DMS53 (cell line): ENCODE measurements at places on chromosomes 5 and 9.

DNA sequence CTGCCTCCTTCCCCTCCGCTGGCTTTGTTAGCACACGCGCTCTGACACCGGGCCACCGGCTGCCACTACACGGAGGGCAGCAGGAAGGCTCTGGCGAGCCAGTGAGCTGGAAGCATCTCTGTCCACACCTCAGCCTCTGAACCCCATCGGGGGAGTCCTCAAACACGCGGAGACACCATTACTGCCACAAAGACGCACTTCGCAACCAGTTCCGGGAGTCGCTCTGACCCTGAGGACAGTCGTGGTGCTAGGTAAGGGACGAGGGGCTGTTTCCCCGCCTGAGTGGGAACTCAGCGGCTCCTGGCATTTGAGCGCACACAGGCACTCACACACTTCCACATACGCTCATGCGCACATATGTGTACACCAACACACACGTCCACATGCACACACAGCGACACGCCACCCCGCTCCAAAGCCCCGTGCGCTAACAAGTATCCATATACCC lies 160.0 kb downstream of the C9orf152 start:
- DNase-seq: peak; percentile 76

DNA sequence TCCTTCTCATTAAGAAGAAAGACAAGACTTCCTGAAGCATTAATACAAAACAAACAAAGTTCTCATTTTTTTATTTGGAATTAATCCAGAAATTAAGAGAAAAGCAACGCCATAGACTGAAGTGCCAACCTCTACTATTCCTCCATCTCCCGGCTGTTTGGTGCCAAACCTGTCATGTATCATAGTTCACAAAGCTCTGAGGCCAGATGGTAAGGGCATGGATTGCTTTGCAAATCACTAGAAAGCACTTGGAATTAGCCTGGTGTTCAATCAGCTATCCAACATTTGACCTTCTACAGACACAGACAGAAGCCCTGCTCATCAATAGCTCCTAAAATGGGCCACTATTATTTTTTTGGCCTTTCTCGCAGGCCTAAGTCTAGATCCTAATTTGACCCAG lies 33.8 kb downstream of the HTR1A start:
- no peak for DNase-seq

DNA sequence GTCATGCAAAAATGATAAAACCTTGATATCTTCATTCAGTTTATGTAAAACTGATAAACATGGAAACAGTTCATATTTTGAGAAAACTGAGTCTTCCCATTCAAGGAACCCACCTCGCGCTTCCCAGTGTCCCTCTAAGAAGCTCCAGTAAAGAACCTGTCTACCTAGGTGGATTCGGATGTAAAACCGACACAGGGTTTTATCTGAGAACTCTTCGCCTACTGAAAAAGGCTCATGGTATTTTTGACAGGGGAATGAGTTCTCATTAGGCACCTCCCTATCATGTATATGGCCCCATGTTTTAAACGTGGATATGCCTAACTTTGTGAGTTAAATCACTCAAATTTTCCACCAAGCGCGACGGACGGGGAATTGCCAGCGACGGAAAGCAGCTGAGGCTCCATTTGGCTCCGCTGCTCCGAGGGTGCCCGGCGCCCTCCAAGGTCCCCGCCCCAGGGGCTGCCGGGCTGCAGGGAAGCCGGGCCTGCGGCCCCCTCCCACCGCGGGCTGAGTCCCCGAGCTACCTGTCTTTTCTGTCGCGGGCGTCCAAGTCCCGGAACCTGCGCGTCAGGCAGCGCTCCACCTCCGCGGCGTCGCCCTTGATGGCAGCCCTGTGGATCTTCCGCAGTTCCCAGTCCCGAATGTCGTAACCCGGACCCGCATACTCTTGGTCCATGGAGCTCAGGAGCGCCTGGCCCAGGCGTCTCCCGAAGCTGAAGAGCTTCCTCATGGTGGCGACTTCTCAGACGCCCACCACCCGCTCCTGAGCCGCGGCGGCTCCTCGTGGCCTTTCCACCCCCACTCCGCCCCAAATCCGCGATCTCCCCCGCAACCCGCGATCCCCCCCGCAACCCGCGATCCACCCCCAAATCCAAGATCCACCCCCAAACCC lies 594 bp downstream of the ANKRD18A start:
- DNase-seq: peak; percentile 52

GRCh38 chr5:115375893-115376292 lies 79.4 kb upstream of the CCDC112 start:
- peak; percentile 91 for DNase-seq

- no peak for DNase-seq
Observed at GRCh38 chr5:98934546-98934945, 5.7 kb upstream of the CHD1 start.

DNA sequence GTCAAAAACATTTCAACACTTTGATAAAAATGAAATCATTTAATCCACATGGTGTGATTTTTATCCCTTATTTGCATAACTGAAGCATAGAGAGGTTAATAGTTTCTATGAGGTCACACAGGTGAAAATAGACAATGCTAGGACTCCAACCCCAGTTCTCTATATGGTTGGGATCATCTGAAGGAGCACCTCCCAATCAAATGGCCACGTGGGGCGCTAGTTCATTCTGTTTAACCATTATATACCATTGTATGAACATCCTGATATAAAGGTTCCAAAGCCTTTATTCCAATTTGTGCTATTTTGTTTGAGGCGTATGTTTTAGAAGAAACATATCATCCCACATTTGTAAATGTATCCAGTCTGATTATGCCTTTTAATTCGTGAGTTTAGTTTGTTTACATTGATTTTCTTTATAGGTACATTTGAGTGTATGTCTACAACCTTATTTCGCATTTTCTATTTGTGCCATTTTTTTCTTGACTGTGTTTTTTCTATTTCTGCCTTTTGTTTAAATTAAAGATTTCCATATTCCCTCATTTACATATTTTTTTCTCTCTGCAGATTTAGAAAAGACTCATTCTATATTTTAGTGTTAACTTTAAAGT lies 1092.0 kb downstream of the MAT2B start:
- DNase-seq: peak; percentile 66

GRCh38 chr9:70419556-70420440 lies 5.3 kb upstream of the KLF9 start:
- DNase-seq: peak; percentile 97

DNA sequence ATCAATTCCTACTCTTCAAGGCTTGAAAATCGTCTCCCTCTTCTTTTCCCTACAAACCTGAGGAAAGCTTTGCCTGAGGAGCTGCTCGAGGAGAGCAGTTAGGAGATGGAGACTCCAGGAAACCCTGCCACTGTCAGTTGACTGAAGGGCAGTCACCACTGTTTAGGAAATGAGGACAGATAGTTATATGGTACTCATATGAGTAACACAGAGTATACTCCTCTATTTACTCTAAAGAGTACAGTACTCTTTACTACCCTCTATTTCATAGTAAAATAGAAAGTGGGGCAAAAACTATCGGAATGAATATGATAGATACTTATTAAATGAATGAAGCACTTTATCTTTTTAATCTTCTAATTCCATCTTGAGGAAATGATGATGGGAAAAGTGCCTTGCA lies 115.8 kb downstream of the MAPKAP1 start:
- no peak for DNase-seq

- peak; percentile 88 for DNase-seq
Observed at GRCh38 chr5:55176176-55176818, 3.3 kb upstream of the CDC20B start.

DNA sequence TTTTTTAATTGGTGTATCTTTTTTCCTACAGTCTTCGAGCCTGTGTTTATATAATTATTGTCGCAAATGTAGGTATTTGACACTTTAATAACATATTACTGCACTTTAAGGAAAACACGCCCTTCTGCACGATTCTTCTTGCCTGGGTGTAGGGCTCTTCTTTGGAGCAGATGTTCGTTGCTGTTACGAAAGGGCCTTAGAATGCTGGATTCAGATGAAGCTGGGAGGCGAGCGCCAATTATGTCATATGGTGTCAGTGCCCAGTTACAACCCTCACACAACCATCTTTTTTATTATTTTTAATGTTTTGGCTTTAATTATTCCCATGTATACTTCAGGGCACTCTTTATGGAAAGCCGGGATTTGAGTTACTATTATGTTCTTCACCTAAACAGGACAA lies 553.0 kb downstream of the EBF1 start:
- DNase-seq: no peak

- no peak for DNase-seq
Observed at GRCh38 chr5:96026406-96027041, 64.9 kb upstream of the ELL2 start.

DNA sequence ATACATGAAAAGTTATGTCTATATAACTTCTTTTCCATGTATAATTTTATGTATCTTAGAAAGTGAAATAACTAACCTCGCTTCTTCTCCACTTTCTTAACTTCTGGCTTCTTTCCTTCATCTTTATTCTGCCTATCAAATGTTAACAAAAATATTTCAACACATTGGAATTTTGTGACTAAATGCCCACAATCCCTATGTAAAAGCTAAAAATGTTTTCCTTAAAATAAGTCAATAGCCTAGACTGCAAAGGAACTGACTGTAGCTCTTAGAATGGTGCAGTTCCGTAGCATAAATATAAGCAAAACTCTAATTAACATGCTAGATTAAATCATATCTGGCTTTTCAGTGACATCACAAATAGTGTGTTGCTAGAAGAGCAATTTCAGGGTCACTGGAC lies 40.9 kb downstream of the PSIP1 start:
- peak; percentile 2 for DNase-seq

- DNase-seq: peak; percentile 29
Observed at GRCh38 chr5:41157272-41157894, 55.9 kb downstream of the C6 start.

- peak; percentile 20 for DNase-seq
Observed at GRCh38 chr5:44321144-44321725, 68.0 kb downstream of the FGF10 start.
